ENCODE measurements at places on chromosomes 11 and 22. TPM values are rescaled to one million over a fixed set of nuclear protein-coding genes. Genes with fewer than 3 reads are reported as not detected.

Gene PKDREJ
- polyA plus RNA-seq, result 0.47 TPM

Gene CTR9
- 65.3 TPM for polyA plus RNA-seq

Gene OLFML1
- 25.9 TPM for polyA plus RNA-seq

Gene C22orf23
- polyA plus RNA-seq, result 6.4 TPM

Gene P2RX6
- polyA plus RNA-seq, result 2.4 TPM

Gene FXYD2
- 530 TPM for polyA plus RNA-seq

Gene SLC1A2
- 0.61 TPM for polyA plus RNA-seq
